ENCODE measurements at places on chromosomes 3 and 15. TPM values are rescaled to one million over a fixed set of nuclear protein-coding genes. Genes with fewer than 3 reads are reported as not detected.

IVD gene
- 68.8 TPM for total RNA-seq

TMEM158 gene
- 10.0 TPM for total RNA-seq

- no peak for DNase-seq
These were observed 461 bp downstream of the COPB2 start for GRCh38 chr3:139388821-139389551.

- DNase-seq: no peak
These were observed 206.4 kb downstream of the STAG1 start for GRCh38 chr3:136545664-136546268.

ITIH3 gene
- 0.34 TPM for total RNA-seq

LRRK1 gene
- 52.7 TPM for total RNA-seq

SEMA3B gene
- total RNA-seq: 56.8 TPM

CTSH gene
- total RNA-seq: 66.7 TPM

RETNLB gene
- total RNA-seq: 89.0 TPM

GRCh38 chr15:75531041-75531450 is 48.1 kb downstream of the PTPN9 start:
- peak; percentile 29 for DNase-seq

- DNase-seq: no peak
These were observed 6.7 kb downstream of the LYZL4 start for GRCh38 chr3:42403737-42404136.

P3H2 gene
- 46.4 TPM for total RNA-seq

DNA sequence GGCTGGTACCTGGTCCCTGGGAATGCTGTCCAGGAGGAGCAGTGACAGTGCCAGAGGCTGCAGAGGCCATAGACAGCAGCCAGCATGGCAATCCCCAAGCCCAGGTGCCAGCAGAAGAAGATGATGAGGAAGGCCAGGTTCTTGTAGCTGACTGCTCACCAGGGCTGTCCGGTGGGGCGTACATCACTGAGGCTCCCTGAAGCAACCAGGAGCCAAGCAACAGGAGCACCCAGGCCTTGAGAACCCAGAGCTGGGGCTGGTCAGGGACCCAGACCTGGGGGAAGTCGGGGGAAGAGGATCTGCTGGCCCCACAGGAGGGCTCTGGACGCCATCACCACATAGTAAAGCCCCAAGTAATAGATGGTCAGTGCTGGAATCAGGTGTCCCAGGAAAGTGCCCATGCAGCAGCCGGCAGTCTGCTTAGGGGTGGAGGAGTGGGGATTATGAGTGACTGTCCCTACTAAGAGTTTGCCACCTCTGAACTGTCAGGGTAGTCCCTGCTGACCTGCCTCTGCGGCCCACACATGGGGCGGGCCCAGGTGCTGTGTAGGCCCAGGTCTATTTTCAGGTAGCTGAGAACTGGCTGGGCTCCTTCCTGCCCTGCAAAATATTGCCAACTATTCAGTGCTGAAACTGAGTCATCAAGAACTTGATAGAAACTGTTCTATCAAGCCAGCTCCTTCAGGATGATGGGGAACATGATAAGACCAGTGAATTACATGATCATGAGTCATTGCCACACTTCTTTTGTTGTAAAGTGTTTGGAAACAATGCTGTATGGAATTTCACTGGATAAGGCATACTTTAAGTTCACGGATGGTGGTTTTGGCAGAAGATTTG is 68.7 kb downstream of the CHRD start:
- DNase-seq: no peak

DNA sequence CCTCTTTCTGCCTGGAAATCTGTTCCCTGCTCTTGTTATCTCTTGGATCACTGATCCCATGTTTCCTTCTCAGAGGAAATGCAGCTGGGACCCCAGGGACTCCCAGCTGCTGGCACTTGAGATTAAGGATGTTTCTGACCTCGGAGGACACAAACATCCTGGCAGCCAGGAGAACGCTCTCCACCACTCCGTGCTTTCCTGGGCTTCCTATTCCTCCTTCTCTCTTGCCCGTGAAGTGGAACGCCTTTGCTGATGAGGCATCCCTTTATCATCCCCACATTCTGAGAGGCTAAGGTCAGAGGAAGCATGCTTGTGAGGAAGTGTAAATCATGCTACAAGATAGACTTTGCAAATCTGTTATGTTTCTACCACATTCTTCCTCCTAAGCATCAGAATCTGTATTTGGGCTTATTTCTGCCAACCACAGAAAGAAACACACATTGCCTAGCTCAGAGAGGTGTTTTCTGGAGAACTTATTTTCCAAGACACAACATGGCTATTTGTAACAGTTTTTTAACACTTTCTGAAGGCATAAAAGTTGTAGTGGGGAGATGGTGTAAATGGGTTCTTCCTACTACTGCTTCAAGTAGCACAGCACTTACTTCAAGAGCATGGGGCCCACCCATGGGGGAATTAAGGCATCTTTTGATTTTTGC is 25.6 kb upstream of the LDHAL6B start:
- DNase-seq: no peak

COL6A6 gene
- not detected for total RNA-seq

DNA sequence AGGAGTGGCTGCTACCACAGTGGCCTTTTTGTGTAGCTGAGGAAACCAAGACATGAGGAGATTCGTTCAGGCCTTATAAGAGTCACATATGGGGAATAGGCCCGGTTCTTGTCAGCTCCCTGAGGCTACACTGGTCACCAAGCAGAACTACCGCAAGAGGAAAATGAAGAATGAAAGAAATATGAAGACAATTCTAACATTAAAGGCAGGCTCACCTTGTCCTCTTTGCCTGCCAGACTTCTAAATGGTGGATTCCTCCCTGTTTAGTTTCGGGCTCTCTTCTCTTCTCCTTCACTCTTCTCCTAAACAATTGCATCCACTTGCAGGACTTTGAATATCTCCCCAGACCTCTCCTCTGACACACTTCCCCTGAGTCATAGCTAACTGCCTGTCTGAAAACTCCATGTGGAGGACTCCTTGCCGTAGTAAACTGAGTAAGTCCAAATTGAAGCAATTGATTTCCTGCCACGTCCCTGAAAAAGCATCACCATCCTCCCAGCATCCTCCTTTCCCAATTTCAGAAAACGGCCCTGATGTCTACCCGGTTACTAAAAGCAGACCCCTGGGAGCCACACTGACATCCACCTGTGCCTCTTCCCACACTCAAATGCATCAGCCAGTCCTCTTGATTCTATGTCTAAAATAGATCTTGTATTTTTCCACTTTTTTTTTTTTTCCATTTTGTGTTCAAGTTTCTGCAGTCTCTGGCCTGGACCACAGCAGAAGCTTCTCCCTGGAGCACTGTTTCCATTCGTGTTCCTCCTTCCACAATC is 30.3 kb upstream of the VEPH1 start:
- DNase-seq: no peak

GRCh38 chr3:112773864-112774263 is 72.8 kb downstream of the CD200R1L start:
- DNase-seq: peak; percentile 35
